ENCODE measurements at places on chromosomes 3 and 15.

- DNase-seq, result no peak
Measured at GRCh38 chr15:69391046-69391757, 22.9 kb upstream of the KIF23 start.

- DNase-seq, result no peak
Measured at GRCh38 chr3:181929501-181929900, 217.8 kb downstream of the SOX2 start.

GRCh38 chr3:102192575-102192974 is 242.2 kb upstream of the ZPLD1 start:
- no peak for DNase-seq

DNA sequence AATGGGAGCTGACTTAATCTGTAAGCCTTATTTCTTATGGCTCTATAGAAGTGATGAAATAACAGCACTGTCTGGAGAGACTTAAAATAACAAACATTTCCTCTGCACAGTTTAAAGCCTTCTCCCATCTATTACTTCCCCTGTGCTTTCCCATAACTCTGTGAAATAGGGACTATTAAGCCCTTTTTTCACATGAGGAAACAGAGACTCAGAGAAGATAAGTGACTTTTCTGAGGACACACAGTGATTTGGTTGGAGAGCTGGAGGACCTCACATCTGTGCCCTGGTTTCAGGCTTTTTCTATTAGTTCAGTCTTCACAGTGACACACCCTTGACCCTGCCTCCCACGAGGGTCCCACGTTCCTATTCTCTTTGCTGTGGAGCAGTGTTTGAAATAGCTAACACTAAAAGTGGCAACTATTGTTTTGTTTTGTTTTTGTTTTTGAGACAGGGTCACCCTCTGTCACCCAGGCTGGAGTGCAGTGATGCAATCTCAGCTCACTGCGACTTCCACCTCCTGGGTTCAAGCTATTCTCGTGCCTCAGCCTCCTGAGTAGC is 82.9 kb downstream of the ST6GAL1 start:
- DNase-seq, result peak; percentile 43

GRCh38 chr3:126539558-126540250 is 15.7 kb downstream of the CHST13 start:
- no peak for DNase-seq

DNA sequence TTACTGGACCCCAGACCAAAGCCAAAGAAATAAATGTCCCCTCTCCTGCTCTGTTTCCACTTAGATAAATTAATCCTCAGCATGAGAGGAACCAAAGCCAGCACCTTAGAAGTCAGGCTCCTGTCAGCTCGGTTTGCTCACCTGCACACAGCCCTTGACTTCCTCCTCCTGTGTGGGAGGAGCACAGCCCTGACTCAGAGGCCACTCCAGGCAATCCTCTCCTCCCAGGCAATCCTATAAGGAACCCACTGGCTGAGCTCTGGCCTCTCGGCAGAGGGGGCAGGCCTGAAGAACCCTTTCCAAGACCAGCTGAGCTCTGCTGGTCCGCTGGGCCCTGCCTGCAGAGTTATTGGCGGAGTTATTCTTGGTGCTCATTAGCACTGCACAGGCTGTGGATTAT is 30.8 kb downstream of the LIPC start:
- DNase-seq, result no peak

Data from fibroblast of skin of back (primary cell).